Activated T-cell treated with anti-CD3 and anti-CD28 coated beads for 24 hours (primary cell): ENCODE measurements at places on chromosomes 2 and 18.

GRCh38 chr2:29213888-29214291 is 98.7 kb downstream of the CLIP4 start:
- no peak for DNase-seq

DNA sequence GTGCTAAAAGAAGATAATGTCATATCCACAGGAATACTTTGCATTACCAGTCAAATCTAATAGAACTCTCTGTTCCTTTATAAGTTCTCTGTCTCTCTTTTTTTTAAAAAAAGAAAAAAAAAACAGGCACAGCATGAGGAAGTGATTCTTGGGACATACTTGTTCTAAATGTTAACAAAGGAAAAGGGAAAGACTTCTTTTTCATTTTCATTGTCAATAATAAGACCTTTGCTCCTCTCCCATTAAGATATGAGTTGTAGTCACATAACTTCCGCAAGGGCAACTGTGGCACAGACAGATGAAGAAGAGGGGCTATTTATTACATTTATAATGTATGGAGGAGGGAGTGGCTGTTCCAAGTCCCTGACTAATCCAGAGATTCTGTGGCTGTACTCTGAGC is 4.7 kb downstream of the CD302 start:
- no peak for DNase-seq

DNA sequence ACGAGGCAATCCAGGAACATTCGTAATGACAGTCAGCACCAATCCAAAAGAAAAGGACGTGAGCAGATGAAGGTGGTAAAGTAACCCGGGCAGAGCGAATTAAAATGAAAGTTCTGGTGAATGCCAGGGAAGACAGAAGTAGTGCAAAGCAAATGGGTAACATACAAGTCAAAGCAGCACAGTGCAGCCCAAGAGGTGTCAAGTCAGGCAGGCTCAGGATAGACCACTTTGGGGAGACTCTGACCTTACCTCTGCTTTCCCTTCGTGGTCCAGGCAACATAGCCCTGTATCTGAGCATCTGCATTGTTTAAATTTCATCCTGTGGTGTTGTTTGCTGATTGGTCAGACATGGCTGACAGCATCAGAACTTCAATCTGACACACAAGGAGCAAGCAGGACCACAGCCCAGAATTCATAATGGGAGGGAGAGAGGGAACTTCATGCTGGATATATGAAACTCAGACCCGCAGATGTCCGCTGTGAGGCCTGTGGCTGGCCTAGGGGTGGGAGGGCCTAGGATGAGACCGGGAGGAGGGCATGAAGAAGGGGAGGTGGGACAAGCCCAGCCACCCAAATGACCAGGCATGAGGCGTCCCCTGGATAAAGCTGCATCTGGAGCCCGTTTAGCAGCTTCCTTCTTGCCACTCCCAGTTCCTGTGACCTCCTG is 285.7 kb downstream of the TCF4 start:
- no peak for DNase-seq

DNA sequence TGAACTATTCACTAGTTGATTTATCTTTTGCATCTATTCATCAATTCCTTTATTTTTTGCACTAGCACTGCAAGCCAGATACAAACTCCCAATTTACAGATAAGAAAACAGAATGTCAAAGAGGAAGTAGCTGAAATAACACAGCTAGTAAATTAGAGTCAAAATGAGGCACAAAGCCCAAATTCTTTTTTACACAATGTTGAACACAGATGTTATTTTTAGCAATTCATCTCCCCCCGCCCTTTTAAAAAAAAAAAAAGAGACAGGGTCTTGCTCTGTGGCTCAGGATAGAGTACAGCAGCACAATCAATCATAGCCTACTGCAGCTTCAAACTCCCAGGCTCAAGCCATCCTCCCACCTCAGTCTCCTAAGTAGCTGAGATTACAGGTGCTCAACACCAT is 127.8 kb downstream of the CCBE1 start:
- DNase-seq = no peak

DNA sequence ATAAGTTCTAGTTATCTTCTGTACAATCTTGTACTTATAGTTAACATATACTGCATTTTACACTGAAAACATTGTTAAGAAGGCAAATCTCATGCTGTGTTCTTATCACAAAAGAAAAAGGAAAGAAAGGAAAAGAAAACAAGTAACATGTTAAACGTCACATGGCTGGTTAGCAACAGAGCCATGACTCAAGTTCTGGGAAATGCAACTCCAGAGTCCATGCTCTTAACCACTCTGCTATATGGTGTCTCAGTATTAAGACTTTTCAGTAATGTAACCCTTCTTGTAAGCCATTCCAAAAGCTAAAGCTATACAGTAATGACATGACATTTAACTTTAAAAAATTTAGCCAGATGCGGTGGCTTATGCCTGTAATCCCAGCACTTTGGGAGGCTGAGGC is 181.4 kb downstream of the BARD1 start:
- DNase-seq = no peak

GRCh38 chr2:27152102-27152795 is 3.4 kb downstream of the TCF23 start:
- DNase-seq = no peak

GRCh38 chr18:48948112-48949049 is 2.4 kb downstream of the SMAD7 start:
- DNase-seq = no peak

DNA sequence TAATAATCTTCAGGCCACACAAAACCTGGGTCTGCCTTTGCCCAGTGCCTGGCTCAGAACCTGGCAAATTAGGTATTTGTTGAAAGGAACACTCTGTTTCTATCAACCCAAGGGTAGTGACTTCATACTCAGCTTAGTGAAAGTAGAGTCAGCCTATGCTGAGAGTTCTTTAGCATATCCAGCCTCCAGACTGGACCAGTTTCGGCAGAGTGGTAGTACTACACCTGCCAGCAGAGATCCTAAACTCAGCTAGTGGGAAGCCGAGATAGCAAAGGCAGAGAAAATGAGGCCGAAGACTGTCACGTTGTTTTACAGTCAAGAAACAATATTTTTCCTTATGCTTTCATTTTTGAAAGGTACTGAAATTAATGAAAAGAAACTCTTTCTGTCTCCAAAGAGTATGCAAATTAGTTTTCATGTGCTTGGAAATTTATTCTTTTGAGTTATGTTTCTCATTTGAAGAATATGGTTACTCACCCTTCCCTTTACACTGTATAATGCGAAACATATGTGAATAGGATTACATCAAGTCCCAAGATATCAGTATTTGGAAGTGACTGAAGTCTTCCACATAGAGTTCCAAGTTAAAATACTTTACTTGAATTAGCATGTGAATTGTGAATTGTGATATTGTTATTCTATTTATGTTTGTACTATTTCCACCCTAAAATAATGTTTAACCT is 52.2 kb upstream of the UGP2 start:
- no peak for DNase-seq

GRCh38 chr2:46699934-46700256 is 215.7 kb downstream of the MCFD2 start:
- DNase-seq = no peak
